Activated naive CD4-positive, alpha-beta T cell (primary cell): ENCODE measurements at places on chromosomes 4 and X.

DNA sequence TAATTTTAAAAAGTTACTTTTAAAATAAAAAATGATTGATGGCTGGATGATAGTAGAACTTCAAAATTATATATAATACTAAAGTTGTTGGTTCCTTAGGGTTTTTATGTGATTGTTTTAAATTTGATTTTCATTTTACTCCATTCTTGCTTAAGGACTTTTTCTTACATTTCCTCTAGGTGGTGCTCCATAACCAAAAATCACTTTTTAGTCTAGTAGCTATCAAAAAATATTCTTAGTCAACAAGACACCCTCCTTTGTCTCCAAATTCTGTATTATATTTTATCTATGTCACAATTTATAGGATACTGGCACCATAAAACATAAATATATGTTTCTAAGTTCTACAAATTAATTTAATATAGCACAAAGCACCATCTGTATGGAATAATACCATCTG is 67.2 kb upstream of the BRWD3 start:
- DNase-seq = no peak

GRCh38 chr4:15150631-15151030 is 148.3 kb downstream of the CPEB2 start:
- no peak for DNase-seq

DNA sequence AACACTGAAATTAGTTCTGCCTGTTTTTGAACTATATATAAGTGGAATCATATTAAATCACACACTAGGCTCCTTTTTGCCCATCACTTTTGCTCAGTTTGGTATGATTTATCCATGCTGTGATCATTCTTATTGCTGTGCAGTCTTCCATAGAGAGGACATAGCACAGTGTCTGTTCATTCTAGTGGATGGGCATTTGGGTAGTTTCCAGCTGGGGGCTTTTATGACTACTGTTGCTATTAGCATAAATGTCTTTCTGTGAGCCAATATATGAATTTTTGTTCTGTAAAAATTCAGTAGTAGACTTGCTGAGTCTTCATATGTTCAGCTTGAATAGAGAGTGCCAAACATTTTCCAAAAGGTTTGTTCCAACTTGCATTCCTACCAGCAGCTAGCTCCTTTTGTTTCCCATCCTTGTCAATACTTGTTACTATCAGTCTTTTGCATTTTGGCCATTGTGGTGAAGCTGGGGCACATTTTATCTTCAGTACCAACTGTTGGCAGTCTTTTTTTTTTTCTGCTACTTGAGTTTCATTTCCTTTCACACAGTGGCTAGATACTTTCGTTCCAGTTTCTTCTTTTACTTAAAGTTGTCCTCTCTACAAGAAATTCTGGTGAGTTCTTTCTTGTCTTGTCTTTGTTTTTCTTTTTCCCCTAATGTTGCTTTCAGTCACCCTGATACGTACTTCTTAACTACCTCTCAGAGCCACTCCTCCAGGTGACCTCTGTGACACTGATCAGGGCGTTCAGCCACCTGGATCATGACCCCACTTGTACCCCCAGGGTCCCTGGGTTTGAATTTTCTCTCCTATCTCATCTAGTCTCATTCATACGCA is 87.0 kb downstream of the ANXA3 start:
- no peak for DNase-seq

DNA sequence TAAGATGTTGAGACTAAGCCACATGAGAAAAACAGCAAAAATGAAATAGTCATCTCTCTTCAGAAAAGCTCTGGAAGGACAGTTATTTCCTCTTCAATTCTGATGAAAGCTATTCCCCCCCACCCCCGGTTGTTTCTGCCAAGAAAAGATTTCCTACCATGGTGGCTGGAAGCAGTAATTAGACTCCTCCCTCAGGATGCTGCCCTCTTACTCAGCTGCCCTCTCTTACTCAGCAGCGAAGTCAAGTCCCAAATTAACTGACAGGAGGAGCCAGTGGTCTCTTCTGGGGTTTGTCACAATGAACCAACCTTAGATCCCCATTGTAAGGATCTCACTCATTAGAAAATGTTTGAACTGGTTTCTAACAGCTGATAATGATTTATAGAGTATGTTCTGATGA is 38.0 kb downstream of the GPM6B start:
- DNase-seq = no peak

DNA sequence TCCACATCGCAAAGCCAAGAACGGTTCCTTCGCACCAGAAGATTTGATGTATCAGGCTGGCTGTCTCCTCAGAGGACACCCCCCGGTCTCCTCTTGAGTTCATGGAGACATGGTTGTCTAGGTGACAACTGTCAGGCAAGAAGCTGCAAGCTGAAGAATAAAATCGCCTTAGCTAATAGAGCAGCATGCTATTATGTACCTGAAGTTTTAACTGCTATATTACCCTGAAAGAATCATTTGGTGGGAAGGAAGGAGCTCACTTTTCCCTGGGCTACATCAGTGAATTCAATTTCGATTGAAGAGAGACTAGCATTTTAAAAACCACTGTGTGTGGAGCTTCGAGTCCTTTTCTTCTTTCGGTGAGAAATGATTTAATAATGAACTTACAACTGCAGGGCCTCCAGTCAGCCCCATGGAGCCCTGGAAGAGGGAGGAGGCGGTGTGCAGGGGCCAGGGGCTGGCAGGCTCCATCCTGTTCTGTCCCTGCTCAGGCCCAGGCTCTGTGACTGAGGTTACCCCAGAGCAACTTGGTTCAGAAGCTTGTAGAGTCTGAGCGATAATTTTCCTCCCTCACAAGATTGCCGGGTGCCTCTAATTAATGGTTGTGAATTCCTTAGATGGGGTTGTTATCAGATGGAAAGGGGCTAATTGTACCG is 191.3 kb downstream of the MID1IP1 start:
- DNase-seq = no peak

DNA sequence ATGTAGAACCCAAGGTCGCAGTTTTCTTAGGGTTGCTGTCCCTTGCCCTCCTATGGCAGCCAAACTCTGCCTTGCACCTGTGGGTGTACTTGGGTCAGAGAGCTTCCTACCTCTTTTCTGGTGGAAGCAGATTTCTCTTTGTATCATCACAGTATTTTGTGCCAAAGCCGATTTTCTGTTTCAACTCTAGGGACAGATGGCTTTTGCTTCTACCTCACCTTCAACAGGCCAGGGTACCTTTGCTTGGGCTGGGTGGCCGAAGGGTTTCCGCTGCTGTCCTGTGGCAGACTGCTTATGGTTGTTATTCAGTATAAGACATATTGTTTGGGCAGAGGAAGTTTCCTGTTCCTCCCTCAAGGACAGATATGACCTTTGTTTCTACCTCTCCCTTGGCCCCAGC is 22.4 kb downstream of the NEIL3 start:
- DNase-seq = no peak

- DNase-seq = no peak
These were observed 110.1 kb upstream of the MED14 start for GRCh38 chrX:40845331-40845911.

GRCh38 chr4:73707918-73708577 is 32.3 kb upstream of the CXCL8 start:
- no peak for DNase-seq

DNA sequence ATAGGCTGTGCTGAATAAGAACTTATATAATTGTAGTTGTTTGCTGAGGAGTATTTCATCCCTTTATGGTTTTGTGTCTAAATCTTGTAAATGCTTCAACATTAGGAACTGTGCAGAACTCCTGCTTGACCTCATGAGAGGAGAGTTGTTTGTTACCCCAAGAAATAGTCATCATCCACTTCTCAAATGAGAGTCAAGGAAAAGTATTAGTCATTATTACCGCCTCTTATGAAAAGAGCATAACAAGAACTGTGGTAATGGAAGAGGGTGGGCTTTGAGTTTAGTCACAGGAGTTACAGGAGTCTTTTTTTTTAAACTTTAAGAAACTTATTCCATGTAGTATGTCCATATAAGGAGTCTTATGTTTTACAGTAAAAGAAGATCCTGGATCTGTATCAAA is 132.9 kb downstream of the RAP1GDS1 start:
- DNase-seq = no peak

DNA sequence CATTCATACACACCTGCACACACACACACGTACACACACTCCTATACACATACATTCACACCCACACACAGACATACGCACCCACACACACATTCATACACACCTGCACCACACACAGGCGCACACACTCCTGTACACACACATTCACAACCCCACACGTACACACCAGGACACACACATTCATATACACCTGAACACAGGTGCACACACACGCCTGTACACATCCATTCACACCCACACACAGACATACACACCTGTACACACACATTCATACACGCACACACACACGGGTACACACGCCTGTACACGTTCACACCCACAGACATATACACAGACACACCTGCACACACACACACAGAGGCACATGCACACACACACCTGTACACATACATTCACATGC is 53.0 kb upstream of the PPP2R3B start:
- no peak for DNase-seq

GRCh38 chrX:42708222-42708621 is 69.7 kb downstream of the PPP1R2C start:
- no peak for DNase-seq

DNA sequence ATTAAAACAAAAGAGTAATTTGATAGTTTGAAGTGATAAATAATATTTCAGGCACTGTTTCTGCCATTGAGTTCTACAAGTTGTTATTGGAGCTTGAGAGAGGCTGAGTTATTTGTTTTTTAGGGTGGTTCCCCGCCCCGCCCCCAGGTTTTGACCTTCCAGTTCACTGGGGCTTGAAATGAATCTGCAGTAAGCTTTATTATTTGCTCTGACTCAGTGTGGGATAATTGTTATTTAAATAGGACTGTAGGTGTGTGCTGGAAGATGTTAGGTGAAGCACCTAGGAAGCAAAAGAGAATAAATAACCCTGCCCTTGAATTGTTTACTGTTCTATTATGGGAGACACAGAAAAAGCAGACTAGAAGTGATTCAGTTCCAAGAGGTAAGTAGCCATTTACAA is 81.2 kb upstream of the KCNIP4 start:
- DNase-seq = no peak

DNA sequence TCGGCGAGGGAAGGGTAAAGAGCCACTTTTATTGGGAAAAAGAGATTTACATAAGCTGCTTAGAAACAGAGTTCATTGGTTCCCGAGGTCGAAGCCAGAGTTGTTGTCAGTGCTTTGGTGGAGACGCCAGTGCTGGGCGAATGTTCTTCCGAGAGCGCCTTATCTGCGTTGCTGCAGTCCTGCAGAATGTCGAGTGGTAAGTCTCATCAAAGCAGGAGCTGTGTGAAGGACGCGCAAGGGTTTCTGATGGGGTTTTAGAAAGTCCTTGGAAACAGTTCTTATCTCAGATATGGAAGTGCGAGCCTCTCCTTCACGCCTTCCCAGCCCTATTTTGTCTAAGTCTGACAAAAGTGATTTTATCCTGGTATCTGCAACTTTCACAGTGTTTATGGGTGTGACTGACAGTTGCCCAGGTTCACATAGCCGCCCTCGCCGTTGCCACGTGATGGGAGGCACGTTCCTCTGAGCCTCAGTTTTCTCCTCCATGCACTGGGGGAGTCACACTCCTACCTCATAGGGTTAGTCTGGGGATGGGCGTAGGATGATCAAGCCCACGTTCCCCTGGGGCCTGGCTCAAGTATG is 47.3 kb upstream of the NSG1 start:
- no peak for DNase-seq

- DNase-seq = no peak
These were observed 356.7 kb downstream of the GALNTL6 start for GRCh38 chr4:172169871-172170270.

GRCh38 chrX:48831909-48832291 is 3.5 kb downstream of the PCSK1N start:
- DNase-seq = no peak

- DNase-seq = no peak
These were observed 70.0 kb upstream of the MSX1 start for GRCh38 chr4:4789462-4789861.

- DNase-seq = no peak
These were observed 41.3 kb upstream of the MTM1 start for GRCh38 chrX:150527108-150527507.

DNA sequence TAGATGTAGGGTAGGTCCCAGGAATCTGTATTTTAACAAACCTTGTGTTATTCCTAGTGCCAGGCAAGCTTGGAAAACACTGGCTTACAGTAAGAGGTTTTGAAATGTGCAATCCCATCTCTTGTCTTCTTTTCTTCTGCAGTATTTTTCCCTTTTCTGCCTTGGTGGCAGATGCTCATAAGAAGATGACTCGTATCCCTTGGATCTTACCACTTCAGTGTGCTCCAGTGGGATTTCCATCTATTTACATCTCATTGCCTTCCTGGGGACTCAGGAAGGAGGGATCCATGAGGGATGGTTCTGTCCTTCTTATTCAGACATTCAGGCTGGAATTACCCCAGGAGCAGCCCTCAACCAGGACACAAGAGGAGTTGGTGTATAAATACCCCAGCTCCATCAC is 136.6 kb downstream of the NHS start:
- no peak for DNase-seq

DNA sequence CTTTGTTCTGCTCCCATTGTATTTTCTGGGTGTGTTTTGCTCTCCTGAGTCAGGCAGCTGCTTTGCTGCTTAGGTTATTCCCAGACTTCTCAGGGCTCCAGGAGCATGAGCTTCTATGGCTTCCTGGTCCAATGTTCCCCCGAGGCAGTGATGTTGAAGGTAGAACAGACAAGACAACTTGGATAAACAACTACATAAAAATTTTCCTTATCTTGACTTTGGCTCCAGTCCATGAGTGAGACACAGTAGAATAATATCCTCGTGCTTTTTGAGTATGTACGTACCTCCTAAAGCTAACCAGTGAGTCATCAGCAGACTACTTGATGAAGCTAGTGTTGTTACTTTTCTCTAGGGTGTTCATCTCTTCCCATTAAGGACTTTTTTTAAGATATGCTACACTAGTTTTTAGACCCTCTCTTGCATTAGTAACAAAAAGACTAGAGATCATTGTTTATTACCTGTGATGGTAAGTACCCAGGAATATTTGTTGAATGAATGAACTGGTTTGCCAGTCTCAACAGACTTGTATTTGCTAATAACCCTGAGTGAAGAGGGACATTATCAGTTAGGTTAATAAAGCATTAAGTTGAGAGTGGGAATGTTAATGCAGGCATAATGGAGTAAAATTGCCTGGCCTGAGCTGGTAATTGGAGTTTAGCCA is 131.9 kb downstream of the FHIP1A start:
- no peak for DNase-seq

GRCh38 chrX:41602816-41603345 is 85.9 kb upstream of the GPR34 start:
- DNase-seq = no peak
